Panc1 (cell line): ENCODE measurements at places on chromosomes 16 and 17. TPM values are rescaled to one million over a fixed set of nuclear protein-coding genes. Genes with fewer than 3 reads are reported as not detected.

The GJD3 gene
- total RNA-seq = 0.33 TPM

The LGALS9C gene
- total RNA-seq = not detected

The KRT36 gene
- total RNA-seq = not detected

The SLC5A11 gene
- 0.13 TPM for total RNA-seq

DNA sequence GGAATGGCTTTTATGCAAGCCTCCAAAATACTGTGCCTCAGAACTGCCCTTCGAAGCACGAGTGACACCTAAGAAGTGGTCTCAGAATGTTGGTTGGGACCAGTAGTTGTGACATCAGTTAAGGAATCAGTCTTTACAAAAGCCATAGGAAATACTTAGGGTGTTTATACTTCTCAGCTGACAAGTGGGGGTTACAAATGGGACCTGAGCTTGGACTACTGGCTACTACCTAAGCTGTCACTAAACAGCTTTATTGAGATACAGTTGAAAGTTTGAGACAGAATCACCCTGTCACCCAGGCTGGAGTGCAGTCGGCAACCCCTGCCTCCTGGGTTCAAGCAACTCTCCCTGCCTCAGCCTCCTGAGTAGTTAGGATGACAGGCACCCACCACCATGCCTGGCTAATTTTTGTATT lies 5.0 kb downstream of the RPL19 start:
- DNase-seq = no peak

GRCh38 chr17:40949418-40949817 lies 12.0 kb upstream of the KRT23 start:
- DNase-seq = no peak

DNA sequence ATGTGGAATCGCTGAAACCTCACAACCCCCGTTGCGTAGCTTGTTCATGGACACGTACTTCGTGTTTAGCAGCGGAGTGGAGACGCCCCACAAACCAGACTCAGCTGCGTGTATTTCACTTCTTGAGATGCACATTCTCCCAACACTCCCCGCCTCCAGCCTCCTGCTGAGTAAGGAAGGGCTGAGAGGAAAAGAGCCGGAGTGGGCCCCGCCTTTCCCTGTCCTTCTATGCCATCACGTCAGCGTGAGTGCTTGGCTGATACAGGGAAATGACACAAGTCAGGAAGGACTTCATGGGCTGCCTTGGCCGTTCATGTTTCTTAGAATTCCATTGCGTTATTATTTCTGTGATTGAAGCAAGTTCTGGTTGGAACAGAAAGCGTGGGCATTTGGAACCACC lies 68.6 kb upstream of the CBX4 start:
- DNase-seq = no peak
